NCI-H2081 treated with DMSO at 0.1 percent for 48 hours (cell line): ENCODE measurements at places on chromosomes 6 and 20.

- DNase-seq = peak; percentile 25
Observed at GRCh38 chr20:12925210-12925755, 83.5 kb upstream of the SPTLC3 start.

DNA sequence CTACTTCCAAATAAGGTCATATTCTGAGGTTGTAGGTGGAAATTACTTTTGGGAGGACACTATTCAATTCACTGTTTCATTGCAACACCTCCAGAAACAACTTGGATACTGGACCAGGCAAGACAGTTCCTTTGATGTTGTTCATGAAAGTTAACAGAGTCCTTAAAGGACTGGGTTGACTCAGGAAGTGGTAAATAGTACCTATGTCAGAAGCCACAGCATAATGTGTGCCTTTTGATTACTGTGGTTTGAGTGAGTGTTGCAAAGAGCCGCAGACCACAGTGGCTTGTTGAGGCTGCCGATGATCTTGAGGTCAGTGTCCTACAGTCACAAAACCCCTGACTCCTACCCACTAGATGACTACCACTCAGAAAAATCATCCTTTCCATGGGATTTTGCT, 10.9 kb downstream of the IL20RA start:
- DNase-seq = no peak

- no peak for DNase-seq
Observed at GRCh38 chr6:20467437-20467836, 65.8 kb downstream of the E2F3 start.

GRCh38 chr6:131167773-131168172, 32.5 kb downstream of the AKAP7 start:
- no peak for DNase-seq

DNA sequence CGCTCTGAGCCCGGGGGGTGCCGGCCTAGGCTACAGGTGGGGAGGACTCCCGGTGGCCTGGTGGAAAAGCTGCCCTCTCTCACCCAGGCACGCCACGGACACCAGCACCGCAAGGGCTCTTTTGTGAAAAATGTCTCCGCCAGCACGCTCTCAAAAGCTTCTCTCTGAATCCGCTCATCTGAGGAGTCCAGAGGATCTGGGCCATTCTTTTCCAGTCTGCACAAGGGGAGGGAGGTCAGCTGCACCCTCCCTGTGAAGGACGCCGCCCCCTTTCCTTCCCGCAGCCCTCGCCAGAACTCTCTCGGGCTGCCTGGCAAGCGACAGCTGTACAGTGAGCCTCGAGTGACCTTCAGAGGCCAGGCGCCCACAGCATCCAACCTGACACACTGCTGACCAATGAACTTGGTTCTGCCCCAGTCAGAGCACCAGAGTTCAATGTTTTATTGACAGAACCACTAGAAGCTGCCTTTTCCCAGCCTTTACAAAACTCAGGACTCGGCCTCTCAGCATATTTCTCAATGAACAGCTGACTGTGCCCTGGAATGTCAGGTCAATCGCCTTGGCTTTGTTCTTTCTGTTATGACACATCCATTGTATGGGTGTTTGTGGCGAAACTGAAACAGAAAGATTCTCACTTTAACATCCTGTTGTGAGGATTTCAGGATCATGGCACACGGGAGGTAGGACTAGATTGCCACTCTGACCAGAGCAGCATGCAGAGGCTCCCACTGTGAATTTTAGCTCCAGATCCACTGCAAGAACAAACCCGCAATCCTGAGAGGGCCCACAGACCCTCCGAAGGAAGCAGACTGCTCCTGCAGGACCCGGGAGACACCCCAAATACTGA, 26.7 kb downstream of the SERPINB9 start:
- DNase-seq = no peak

- DNase-seq = peak; percentile 38
Observed at GRCh38 chr6:43247114-43247999, 4.1 kb downstream of the TTBK1 start.

- no peak for DNase-seq
Observed at GRCh38 chr20:31680286-31681127, 42.2 kb downstream of the BCL2L1 start.

- DNase-seq = no peak
Observed at GRCh38 chr20:34022151-34022838, 28.6 kb downstream of the RALY start.

DNA sequence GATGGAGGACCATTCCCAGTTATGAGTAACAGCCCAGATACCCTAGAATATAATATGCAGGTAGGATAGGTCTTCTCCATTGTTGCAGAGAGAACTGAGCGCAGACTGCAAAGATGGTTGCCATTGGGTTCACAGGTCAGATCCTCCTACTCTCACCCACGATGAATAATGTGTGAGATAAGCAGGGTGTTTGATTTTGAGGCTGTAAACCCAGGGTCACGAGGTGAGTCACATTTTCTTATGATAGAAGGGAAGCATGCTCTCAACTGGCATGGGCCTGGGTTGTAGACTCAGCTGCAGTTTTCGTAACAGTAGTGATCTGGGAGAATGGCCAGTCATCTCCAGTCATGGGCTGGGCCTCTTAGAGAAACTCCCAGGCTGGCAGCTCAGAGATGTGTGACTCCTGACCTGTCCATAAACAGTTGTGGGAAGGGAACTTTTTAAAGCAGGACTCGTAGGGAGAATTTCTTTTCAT, 74.2 kb downstream of the CD164 start:
- no peak for DNase-seq

DNA sequence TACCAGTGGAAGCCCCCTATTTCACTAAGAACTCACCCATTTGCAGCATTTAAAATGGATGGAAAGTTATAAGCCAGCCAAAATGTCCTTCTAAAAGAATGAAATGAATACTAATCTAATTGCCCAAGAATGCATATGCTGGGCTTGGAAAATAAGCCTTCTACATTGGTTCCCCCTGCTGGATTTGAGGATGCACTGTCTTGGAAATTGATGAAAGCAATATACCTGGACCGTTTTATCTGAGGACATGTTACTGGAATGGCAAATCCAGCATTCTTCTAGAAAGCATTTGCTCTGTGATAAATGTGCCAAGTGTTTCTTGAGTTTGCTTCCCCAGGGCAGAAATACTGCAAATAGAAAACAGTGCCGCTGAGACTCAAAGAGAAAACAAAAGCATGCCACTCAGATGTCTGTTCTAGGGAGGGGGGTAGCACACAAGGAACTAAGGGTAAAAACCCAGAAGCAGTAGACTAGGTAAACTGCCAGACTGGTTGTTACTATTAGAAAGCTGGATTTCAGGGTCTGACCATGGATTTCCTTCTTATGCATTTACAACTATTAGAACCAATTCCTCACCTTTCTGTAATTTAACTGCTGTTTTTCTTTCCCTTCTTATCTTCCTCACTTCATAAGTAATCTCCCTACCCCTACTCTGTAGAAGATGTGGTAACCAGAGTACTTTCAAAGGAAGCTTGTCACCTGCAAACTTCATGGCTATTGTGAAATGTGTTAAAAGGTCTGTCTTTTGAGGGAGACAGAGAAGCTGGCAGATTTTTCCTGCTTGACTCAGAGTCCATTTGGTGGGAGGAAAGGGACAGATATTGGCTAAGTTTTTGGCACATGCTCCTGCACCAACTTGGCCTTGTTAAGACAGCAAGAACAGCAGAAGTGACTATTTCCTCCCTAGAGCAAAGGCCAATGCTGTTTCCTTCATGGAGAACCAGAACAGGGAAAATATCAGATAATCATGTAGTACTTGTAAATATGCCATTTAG, 642.6 kb downstream of the KIF16B start:
- DNase-seq = peak; percentile 30

- no peak for DNase-seq
Observed at GRCh38 chr6:16698162-16698533, 63.1 kb downstream of the ATXN1 start.

- no peak for DNase-seq
Observed at GRCh38 chr6:169799474-169799926, 48.1 kb downstream of the ERMARD start.

GRCh38 chr20:59667981-59668515, 63.7 kb downstream of the PHACTR3 start:
- no peak for DNase-seq

DNA sequence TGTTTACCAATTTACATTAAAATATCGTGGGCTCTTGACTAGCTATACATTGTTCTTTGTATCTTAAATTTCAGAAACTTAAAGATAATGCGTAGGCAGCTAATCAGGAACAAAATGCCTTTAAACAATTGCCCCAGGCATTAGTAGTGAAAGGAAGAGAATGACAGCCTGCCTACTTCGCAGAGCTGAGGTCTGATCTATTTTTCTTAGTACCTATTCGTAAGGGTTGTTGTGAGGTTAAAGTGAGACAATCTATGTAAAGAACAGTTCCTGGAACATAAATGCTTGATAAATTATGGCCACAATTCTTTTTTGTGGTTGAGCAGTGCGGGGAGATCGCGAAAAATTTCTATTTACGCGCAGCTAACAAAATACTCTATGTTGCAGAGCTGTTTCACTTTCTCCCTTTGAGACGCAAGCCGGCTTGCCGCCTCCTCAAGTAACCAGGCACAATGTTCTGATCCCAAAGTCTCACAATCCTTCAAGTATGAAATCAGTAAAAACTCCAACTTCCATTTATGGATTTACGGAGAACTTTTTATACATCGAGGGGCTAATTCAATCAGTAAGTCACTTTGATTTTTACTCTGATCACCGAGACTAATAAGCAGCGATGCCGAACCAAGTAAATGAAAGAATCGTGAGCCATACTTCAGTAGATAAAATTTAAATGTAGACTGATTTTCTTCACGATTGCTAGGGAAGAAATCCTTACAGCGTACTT, 878 bp upstream of the PNRC1 start:
- no peak for DNase-seq

DNA sequence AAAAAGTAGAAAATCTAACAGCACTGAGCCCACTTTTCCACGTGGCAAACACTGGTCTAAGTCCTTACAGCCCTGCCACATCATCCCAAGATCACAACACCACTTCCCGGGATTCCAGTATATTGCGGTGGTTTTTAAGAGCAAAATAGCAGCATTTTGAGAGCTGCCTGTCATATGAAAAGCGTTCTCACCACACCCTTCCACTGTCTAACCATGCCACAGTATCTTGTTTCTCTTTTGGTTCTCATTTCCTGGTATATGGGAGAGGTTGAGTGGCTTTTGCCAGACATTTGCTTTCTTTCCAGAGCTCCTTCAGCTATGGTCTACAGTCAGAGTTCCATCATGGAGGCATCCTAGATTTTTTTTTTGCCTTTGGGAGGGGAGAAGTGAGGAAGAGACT, 243.0 kb downstream of the TSHZ2 start:
- no peak for DNase-seq

DNA sequence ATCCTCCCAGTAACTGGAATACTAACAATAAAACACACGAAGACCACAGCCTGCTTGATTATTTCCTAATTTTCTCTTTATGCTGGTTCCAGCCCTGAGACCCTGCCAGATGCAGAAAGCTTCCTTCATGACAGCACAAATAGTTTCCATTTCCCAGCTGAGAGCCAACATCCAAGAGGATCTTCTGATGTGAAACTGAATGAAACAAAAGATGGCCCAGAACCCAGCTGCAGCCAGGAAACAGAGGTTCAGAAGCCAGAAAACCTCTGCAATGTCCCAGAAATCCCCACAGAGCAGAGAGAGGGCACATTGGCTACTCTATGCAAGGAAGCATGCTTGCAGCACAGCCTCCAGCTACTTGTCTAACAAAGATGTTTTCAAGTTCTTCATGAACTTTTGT, 61.8 kb upstream of the PLEKHG1 start:
- no peak for DNase-seq

DNA sequence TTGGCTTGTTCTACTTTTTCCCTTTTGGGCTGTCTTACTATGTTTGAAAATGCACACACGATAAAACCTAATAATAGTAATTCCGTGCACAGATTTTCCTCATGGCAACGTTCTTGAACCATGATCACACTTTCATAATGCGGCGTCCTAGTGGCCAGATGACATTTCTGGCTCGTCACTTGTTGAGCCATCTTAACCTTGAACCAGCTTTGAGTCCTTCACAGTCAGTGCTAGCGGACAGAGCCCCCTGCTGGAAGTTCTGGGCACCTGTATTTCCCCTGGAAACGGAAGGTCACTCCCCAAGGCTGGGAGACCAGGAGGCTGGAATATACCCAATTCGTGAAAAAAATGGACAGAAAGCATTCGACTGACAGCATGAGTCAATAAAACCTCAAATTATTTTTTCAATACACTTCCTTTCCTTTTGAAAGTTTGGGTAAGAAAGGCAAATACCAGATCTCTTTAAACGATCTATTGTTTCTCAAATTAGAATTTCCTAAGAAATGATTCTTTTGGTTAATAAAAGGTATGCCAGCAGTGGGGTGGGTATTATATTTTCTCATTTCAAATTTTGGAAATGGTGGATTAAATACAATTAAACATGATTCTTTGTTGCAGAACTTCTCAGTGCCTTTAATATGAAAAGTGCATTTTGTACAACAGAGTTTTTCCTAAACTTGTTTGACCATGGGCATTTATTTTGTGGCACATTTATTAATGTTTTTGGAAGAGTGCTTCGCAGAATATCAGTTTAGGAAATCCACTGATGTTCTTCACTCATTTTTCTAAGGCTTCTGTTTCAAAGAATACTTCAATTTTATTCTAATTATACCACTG, 542.3 kb downstream of the QKI start:
- DNase-seq = no peak

GRCh38 chr6:39199976-39200375, 29.3 kb downstream of the KCNK5 start:
- no peak for DNase-seq

GRCh38 chr6:148128014-148128730, 214.5 kb upstream of the SASH1 start:
- no peak for DNase-seq

DNA sequence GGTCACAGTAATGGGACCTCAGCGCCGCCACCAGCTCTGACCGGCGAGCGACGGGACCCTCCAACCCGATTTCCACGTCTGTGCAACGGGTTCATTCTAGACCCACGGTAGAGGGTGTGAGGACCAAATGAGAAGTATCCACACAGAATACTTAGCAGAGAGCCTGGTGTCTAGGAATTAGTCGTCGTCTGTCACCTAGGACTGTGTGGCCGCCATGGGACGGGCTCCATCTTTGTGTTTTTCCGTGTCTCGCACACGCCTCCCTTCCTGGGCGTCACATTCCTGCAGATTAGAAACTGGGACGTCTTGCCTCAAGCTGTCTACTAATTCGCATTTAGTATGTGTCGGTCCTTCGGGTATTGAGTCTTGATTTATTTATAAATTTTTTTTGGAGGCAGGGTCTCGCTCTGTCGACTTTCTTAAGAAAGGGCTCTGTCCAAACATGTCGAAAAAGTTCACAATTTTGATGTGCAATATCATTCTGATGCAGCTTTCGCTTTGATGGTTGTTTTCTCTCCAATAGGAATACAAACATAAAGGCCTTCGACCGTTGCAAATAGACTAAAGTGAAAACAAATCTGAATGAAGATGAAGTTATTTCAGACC, 563 bp downstream of the MGME1 start:
- no peak for DNase-seq

DNA sequence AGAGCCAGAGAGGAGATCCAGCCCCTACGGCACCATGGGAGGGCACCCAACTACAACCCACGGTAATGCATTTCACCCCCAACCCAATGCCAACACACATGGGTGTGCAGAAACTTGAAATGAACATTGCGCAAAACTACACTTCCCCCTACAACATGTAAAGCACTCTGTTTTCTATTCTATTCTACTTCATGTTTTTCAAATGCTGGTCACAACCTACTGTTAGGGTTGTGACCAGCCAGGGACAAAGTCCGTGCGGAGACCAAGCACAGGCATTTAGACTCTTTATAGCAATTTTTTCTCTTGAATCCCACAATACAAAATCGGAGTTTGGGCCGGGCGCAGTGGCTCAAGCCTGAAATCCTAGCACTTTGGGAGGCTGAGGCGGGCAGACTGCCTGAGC, 90.6 kb downstream of the MRPL14 start:
- DNase-seq = no peak

GRCh38 chr20:4065391-4065844, 50.1 kb upstream of the RNF24 start:
- no peak for DNase-seq
